ENCODE measurements at places on chromosomes 1 and 21. TPM values are rescaled to one million over a fixed set of nuclear protein-coding genes. Genes with fewer than 3 reads are reported as not detected.

PRRC2C gene
- total RNA-seq, result 53.0 TPM

OR2L5 gene
- not detected for total RNA-seq

PRMT2 gene
- 67.9 TPM for total RNA-seq

IL20 gene
- total RNA-seq, result not detected

OR2L13 gene
- total RNA-seq, result not detected

FAM72B gene
- 0.68 TPM for total RNA-seq

HES2 gene
- total RNA-seq, result not detected

DNA sequence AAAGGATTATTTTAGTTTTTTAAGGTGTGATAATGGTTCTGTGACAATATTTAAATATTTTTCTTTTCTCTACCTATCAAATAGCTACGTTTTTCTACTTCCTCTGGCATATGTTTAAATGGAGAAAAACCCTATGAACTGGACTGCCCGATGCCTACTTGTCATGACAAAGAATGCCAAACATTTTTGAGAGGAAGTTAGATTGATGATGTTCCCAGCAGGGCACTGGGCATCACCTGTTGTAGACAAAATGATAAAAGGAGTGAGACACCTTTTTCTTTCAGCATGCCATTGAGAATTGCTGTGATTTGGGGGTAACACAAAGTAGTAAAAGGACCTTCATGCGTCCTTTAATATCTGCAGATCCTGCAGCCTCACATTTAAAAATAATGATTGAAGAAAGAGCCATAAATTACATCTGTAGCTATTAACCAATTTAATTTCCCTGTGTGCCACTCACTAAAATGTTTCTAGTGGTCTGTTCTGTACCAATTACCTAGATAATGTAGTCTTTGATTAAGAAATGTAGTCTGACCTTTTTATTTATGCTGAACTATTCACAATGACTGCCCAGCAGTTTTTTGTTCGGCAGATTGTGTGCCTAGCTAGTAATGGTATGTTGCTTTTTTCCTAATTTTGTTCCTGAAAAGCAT lies 47.6 kb downstream of the RPL5 start:
- no peak for DNase-seq

DNA sequence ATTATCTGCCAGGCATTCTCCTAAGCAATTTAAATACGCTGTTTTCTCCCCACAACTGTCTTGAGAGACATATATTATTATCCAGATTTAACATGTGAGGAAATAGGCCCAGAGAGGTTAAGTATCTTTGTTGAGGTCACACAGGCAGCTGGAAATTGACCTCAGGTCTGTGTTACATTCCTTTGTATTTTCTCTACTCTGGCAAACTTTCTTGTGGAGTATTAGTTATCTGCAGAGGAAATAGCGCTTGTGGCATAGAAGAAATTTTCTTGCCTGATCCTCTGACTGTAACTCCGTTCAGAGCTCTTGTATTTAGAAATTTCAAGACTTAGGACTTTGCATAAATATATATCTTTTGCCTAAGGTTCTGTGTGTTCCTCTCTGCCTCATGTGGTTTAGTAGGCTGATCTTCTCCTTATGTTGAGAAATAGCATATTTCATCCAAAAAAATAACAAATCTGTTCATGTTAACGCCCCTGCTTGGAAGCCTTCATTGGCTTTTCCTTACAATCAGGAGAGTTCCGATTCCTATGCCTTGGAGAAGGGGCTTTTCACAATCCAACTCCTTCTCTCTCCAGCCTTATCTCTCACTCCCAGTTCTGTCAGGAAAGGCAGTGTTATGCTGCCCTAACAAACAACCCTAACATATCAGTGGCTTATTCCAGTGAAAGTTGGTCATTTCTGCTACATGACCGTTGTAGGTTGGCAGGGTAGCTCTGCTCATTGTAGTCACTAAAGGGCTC lies 2.5 kb upstream of the JUN start:
- no peak for DNase-seq

DNA sequence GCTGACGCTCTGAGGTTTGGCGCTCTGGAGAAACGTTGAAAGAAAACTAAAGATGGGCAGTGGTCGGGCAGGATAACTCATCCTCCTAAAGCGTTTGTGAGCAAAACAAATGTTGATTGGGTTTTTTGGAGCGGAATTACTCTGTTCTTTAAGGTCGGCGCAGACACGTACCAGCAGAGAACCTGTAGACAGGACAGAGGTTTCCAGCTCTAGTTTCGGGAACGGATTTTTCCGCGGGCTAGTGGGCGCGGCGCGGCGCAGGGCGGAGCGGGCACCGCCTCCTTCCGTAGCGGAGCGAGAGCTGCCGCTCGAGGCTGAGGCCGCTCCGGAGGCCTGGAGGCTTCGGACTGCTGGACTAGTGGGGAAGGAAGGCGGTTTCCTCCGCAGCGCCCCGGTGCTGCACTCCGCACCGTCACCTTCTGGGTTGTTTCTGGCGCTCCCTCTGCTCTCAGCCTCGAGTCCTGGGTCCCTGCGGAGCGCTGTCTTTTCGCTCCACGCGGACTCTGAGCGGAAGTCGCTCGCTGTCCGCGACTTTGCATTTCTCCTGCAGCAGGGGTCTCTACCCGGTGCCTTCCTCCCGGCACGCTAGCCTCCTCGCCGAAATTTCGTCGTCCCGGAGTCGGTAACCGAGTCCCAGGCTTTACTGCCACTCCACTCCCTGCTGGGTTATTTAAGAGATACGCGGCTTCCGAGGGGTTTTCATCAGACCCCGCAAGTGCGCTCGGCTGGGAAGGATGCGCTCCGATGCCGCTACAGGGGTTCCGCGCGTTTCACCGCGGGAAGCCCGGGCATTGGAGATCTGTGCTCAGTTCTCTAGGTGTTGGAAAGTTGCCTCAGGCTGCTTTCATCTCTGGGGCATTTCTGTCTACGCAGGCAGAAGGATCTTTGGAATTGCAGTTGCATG lies 7.0 kb downstream of the FOXD2 start:
- peak; percentile 40 for DNase-seq

GRCh38 chr1:234697015-234697414 lies 87.0 kb upstream of the IRF2BP2 start:
- no peak for DNase-seq

GRCh38 chr1:157302724-157303123 lies 164.5 kb upstream of the ETV3 start:
- no peak for DNase-seq

- no peak for DNase-seq
Measured at GRCh38 chr21:42672699-42673458, 19.5 kb downstream of the PDE9A start.

All from left cardiac atrium (tissue), 4 donors.